HEK293T (cell line): ENCODE measurements at places on chromosomes 12 and 14.

DNA sequence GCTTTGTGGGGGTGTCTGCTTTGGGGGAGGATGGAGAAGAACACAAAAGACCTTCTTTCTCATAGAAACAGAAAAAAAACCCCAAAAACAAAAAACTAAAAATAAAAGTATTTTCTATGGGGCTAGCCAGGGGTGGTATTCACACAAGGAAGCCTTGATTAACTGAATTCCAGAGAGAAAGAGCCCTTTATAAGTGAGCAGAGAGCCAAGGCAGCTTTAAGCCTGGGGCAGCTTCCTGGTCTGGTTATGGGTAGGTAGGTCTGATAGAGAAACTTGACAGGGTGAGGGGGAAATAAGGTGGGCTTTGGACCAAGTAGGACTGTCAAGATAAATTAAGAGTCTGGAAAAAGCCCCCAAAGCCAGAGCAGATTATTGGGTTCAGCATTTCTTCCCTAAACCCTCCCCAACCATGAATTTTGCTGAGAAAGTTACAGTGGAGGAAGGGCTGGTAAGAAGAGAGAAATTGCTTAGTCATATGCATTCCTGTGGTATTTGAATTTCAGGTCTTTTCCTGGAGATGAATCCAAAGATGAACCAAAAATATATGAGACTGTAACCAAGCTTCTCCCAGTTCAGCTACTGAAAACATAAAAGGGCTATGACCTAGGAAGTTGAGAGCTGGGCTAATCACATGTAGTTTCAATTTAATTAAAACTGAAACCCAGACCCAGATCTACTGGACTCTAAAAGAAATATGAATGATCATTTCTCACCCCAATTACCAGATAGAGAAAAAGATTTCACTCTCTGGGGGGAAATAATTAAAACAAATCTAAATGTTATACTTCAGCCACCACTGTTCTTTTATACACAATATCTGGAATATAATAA lies 144.8 kb downstream of the TBC1D30 start:
- DNase-seq, result no peak

DNA sequence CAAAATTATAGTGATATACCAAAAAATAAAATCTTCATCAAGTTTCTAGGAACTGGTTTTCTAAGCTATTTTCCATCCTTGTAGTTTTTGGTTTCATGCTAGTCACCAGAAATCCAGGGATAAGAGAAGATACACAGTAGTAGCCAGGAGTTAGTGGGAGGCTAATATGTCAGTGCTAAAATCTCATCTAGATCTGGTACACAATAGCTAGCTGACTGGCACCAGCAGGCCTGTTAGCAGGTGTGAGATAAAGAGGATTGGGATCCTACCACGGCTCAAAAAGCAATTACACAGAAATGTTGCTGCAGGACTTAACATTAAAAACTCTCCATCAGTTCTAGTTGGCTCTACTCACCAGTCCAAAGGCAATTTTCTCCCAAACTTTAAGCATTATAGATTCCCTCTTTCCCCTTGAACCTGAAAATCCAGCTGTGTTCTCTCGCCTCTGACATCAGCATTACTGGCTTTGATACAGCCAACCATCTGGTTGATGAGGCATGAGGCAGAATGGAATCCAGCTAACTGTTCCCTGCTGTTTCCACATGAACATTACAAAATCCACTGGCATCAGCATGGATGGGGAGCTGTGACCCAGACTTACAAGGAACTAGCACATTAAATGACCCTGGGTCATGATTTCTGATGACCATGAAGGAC lies 41.8 kb upstream of the CCDC196 start:
- DNase-seq, result no peak

DNA sequence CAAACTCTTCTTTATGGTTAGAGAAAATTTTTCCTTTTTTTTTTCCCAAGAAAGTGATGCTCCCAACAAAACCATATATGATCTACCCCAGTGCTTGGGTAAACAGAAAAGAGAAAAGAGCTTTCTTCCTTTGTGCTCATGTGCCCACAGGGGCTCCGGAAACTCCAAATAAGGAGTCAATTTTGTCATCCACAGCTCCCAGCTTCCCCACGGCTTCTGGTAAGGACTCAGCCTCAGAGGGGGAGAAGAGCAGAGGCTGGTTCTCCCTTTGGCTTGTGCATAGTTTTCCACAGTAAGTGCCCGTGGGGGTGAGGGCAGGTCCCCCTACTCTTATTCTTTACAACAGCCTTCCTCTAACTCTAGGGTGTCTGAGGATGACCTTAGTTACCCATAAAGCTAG lies 13.3 kb upstream of the RGS6 start:
- peak; percentile 28 for DNase-seq

DNA sequence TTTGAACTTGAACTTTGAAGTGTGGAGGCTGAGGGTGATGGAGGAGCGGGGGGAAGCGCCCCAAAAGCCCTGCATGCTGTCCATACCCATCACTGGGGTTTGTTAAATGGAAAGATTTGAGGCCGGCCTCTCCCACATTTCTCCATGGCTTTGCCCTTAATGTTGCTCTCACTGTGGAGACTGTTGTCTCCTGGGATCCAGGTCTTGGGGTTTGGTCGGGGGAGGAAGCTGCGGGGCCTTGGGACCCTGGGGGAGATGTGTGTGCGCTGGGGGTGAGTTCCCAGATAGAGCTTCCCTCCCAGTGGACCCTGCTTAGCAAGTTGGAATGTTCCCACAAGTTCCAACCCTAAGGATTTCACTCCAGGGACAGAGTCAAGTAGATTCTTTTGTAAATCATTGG lies 28.0 kb upstream of the LRTM2 start:
- DNase-seq, result no peak

DNA sequence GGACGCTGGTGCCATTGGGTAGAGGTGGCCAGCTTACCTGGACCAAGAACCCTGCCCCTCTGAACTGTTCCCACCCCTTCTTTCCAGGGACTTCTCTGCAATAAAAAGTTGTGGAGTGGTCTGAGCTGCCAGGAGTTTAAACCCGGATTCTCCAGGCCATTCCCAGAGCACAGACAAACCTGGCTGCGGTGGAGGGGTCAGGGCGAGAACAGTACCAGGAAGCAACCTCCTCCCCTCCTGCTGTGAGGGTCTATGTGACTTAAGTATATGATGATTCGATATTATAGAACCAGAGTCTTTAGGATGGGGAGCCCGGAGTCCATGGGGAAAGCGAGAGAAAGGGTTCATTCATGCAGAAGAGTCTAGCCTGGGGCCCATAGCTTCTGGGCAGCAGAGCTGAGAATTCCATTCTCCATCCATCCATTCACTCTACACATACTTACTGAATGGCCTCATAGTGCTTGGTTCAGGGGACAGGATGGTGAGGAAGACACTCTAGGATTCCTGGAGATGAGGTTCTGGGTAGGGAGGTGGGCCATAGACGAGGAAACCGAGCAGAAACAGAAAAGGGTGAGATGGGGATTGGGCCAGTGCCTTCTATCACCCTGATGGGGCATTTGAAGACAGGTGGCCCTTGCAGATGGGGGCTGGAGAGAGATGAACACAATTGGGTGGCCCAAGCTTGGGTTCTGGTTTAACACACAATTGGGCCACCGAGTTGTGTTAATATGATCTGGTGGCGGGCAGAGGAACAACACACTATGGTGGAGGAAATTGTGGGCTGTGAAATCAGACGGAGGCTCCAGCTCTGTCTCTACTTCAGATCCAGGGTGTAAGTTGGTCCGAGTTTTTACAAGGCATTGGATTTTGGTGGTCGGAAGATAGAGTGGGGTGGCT lies 5.2 kb downstream of the KRT86 start:
- DNase-seq, result no peak

DNA sequence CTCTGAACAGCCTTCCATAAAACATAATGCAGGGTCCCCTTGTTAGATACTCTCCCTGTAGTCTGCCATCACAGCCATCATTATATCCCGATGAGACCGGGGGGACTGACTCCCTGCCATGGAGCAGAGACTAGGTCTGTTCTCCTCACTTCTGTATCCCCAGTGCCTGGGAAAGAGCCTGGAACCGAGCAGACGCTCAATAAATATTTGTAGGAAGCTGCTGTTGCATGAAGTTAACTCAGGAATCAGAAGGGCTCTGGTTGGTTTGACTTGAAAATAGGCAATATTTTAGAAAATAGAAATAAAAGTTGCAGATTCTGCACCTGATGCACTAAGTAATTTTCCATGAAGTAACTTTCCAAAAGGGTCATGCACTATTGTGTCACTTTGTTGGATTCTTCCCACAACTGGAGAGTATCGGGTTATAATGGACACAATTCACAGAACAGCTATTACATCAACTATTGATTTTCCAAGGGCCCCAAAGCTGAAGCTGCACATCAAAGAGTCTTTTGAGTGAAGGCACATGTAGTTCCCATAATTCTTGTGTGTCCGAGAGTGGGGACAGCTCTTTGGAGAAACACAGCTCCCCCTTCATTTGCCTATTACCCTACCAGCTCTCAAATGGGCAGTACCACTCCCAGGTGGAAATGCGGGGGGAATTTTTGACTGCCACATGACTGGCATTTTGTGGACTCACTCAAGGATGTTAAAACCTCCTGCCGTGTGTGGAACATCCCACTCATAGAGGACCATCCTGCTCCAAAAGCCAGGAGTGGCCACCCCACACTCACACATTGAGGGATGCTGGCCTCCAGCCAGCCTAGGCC lies 18.8 kb downstream of the CLMN start:
- DNase-seq, result no peak

GRCh38 chr14:71449316-71450055 lies 482.7 kb upstream of the RGS6 start:
- no peak for DNase-seq

DNA sequence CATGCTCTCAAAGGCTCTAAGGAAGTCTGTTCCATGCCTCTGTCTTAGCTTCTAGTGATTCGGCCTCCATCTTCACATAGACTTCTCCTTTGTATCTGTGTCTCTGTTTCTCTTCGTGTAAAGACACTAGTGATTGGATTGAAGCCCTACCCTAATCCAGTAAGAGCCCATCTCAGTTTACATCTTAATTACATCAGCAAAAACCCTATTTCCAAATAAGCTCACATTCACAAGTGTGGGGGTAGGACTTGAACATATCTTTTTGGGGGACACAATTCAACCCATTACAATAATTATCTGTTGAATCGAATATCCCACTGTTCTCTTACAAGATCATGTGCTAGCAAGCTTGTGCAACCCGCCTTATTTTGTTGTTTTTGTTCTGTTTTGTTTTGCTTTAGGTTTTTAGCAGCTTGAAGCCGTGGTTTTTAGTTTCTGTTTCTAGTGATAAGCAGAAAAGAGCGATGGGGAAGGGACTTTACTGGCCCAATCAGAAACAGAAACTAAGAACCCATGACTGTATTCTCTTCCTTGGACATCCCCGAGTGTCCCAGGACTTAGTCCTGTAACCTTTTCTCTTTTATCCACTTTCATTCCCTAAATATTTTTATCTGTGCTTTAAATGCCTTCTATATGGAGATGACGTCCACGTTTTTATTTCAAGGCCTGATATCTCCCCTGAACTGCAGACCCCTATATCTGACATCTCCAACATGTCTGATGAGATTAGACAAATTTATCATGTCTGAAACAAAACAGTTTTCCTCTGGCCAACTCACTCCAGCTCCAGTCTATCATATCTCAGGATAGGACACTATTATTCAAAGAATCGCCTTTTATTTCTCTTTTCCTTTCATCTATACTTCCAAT lies 353.0 kb downstream of the CCDC91 start:
- DNase-seq, result no peak

DNA sequence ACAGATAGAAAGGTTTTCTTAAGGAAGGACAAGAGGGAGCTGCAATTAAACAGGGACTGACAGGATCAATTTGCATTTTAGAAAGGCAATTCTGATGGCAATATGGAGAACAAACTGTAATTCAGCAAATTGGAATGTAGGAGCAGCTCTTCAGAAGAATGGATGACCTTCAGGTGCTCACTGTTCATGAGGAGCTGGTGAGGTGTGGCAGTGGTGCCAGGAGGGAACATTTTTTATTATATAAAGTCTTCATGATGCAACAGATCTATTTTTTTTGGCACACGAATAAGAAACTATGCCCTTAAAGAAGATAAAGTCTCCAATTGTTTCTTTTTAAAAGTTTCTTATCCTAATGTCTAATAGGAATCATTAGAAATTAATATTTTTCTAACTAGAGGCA lies 151.7 kb downstream of the SLC38A4 start:
- DNase-seq, result no peak

- DNase-seq, result no peak
Measured at GRCh38 chr12:38771871-38772270, 133.5 kb downstream of the CPNE8 start.

GRCh38 chr14:101728367-101728742 lies 33.2 kb upstream of the PPP2R5C start:
- DNase-seq, result no peak

DNA sequence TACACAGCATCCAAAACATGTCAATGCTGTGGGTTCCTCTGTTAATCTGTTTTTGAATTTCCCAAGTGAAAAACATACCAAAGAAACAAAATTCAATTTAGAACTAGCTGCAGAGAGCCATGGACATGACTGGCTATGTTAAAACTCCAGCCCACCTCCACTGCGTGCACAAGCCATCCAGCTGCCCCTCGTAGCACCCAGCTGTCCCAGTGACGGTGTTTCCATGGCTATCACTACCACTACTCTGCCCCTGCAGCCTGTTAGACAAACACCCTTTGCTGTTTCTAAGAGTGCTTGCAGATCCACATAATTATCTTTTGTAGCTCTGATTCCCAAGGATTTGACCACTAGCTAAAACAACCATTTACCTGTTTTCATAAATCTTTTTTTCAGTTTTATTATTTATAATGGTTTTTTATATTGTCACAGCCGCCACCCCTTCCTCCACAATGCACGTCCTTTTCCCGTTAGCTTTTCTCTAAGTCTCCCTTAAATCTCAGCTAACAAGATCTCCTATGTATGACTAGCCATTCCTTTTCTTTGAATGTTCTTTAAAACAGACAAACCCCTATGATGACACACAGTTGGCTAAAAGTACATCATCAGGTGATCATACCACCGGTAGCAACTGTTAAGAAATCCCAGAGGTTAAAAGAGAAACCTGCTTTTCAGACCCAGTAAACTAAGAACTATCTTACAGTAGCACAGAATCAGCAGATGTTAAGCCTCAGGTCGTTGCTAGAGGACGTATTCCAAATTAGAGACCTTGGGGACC lies 37.8 kb upstream of the NAA30 start:
- no peak for DNase-seq

DNA sequence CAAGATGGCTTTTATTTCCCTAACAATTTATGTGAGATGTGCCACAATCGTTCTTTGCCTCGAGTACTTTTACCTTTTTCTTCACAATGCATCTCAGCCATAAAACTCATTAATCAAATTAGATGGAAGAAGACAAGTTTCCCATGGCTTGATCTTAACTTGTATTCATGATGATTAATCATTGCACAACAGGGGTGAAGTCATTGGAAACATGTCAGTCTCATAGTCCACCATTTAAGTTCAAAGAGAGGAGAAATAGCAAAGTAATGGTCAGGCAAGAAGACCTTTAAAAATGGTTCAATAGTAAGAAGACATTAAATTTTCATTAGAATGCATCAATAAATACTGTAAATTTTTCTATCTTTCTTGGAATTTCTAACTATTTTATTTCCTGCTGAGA lies 136.3 kb downstream of the FOXG1 start:
- no peak for DNase-seq
